ENCODE measurements at places on chromosomes 12 and 14.

DNA sequence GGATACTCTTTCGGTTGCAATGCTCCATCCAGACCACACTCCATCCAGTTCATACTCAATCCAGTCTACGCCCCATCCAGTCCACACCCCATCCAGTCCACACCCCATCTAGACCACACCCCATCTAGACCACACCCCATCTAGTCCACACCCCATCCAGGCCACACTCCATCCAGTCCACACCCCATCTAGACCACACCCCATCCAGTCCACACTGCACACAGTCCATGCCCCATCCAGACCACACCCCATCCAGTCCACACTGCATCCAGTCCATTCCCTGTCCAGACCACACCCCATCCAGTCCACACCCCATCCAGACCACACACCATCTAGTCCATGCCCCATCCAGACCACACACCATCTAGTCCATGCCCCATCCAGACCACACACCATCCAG lies 116.0 kb upstream of the RTL1 start:
- no peak for DNase-seq

GRCh38 chr14:93346926-93347721 lies at the start of gene COX8C:
Gene COX8C (plus strand): TSS chr14:93347182. CDS start chr14:93347269, 87 bp downstream.
- DNase-seq: no peak

GRCh38 chr12:122867691-122868461 lies 28.0 kb downstream of the VPS37B start:
- no peak for DNase-seq

DNA sequence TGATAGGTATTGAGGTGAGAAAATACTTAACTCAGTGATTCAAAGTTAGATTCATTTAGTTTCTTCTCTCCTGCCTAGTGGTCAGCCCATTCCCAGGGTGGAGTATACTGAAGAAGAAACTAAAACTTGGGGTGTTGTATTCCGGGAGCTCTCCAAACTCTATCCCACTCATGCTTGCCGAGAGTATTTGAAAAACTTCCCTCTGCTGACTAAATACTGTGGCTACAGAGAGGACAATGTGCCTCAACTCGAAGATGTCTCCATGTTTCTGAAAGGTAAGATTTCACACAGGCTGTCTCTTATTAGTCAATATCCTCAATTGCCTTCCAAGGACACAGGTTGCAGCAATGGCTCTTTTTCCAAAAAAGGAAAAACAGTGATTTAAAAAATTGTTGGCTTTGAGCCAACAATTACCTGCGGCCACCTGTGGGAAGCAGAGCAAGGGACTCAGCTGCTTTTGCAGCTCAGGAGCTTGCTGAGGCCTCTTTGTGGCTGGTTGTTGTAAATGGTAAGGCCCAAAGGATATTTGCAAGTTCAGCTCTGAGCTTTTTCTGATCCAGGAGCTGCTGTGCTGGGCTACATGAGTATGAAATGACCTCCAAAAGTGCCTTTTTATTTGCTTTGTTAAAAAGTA lies 33.9 kb downstream of the TPH2 start:
- no peak for DNase-seq

GRCh38 chr12:121216102-121216501 lies 6.2 kb downstream of the P2RX4 start:
- no peak for DNase-seq

- DNase-seq: no peak
Observed at GRCh38 chr12:124655048-124655697, 87.8 kb upstream of the NCOR2 start.

GRCh38 chr12:49811961-49812401 lies 16.2 kb downstream of the NCKAP5L start:
- no peak for DNase-seq

- no peak for DNase-seq
Observed at GRCh38 chr12:45257185-45257930, 41.5 kb downstream of the ANO6 start.

- DNase-seq: peak; percentile 85
Observed at GRCh38 chr14:73463411-73463810, 5.1 kb upstream of the NUMB start.

GRCh38 chr12:113471619-113472171 lies at the start of gene LHX5:
Gene LHX5 (minus strand): TSS chr12:113471871. CDS start chr12:113471498, 373 bp downstream.
- DNase-seq: no peak

- DNase-seq: no peak
Observed at GRCh38 chr12:54725233-54725843, 77.2 kb upstream of the DCD start.

DNA sequence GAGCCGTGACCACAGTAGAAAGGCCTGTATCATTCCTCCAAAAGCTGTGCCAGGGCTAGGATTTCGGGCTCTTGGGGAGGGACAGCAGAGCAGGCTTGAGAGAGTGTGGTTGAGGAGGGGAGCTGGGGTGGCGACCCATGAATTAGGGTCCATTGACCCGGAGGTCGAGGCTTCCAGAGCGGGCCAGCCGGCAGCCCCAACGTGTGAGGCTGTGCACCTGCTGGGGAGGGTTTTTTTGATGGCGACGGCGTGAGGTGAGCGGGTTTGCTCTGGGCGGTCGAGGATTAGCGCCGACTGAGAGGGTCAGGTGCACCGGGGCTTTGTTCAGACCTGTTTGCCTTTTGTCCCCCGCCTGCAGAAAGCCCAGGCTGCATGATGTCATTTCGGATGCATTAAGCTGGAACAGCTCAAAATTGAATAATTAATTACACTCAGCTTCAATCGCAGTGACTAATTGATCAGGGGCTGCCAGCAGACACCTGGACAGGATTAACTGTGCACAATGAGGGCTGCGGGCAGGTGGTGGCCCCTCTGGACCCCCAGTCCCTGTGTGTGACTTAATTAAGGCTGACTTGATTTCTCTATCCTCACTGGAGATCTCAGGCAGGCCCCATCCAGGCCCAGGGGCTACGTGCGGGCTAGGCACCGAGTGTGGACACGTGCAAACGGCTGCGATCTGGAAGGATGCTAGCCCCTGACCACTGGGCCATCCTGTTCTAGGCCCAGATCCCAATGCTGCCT lies 42.1 kb upstream of the MEG3 start:
- no peak for DNase-seq

GRCh38 chr14:89254166-89254909 lies 162.7 kb downstream of the FOXN3 start:
- no peak for DNase-seq

DNA sequence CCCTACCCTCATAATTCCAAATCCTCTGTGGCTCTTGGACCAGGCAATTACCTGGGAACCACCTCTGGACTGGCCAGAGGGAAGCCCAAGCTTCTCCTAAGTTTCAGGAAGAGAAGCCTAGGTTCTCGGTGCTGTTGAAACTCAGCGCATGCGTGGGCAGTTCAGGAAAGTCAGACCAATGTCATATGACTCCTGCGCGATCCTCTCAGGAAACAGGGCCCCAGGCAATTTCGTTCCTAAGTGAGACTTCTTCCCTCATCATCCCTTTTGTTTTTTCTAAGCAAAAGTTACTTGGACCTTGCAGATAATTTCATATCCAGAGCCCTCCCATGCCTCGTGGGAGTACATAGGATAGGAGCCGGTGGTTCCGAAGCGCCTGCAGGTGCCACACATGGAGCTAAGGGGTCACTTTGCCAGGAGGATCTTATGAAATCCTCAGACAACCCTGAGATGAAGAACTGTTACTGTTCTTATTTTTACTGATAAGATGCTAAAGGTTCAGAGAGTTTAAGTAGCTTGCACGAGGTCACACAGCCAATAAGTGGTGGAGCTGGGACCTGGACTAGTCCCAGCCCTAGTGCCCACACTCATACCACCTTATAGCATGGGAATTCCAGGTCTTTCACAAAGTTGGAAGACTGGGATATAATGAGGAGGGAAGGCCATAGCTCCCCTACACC lies 168.2 kb downstream of the ZFP36L1 start:
- no peak for DNase-seq

- DNase-seq: no peak
Observed at GRCh38 chr12:123120452-123121166, 30.3 kb downstream of the PITPNM2 start.

All from epithelial cell of prostate (primary cell).